ENCODE measurements at places on chromosomes 12 and 14.

GRCh38 chr12:50103767-50104321, at the start of gene GPD1:
GPD1 (plus strand) TSS chr12:50104008; CDS start chr12:50104051, 43 bp downstream.
- DNase-seq: peak; percentile 28
- no peaks in the 10 kb centered on the region for H3K4me1 ChIP-seq
- peaks cover 20% of the 10 kb centered on the region for H3K36me3 ChIP-seq
- H3K27me3 ChIP-seq: peaks cover 4% of the 10 kb centered on the region
- H3K27ac ChIP-seq: no peak within 1 kb of the TSS

GRCh38 chr12:126069549-126070165, 1004.4 kb downstream of the AACS start:
- H3K4me3 ChIP-seq: no peak overlapping the region
- H3K4me1 ChIP-seq: no peaks in the 10 kb centered on the region
- no peaks in the 10 kb centered on the region for H3K27me3 ChIP-seq
- H3K36me3 ChIP-seq: no peaks in the 10 kb centered on the region
- H3K27ac ChIP-seq: no peak overlapping the region

GRCh38 chr12:108939594-108939993, 59.7 kb downstream of the DAO start:
- no peaks in the 10 kb centered on the region for H3K4me1 ChIP-seq
- peaks cover 32% of the 10 kb centered on the region for H3K27me3 ChIP-seq
- H3K36me3 ChIP-seq: no peaks in the 10 kb centered on the region
- H3K27ac ChIP-seq: no peak overlapping the region
- DNase-seq: peak; percentile 13
- H3K4me3 ChIP-seq: no peak overlapping the region

DNA sequence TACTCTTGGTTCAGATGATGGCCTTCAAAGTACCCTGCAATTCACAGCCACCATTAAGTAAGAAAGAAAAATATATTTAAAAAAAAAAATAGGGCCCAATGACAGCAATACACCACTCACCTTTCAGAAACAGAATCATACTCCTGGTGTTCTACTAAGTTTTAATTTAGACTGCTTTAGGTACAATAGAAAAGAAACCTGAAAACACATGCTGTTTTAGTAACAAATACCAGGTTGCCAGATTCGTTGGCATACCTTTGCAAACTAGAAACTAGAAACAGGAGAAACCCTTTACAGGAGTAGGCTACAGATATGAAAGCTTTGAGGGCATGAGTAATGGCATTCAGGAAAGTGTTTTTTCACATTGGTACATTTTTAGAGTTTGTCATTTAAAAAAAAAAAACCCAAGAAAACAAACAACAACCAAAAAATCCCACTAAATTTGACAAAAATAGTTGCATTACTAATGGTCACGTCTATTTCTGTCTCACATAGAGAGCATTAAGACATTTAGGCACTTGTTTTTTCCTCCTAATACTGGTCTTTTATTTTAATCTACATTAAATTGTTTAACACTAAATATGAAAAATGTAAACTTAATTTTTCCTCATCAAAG, 4.0 kb downstream of the SIX1 start:
- no peak for DNase-seq
- no peak overlapping the region for H3K27ac ChIP-seq
- H3K27me3 ChIP-seq: no peaks in the 10 kb centered on the region
- H3K36me3 ChIP-seq: peaks cover 39% of the 10 kb centered on the region
- no peak overlapping the region for H3K4me3 ChIP-seq
- H3K4me1 ChIP-seq: peaks cover 10% of the 10 kb centered on the region

DNA sequence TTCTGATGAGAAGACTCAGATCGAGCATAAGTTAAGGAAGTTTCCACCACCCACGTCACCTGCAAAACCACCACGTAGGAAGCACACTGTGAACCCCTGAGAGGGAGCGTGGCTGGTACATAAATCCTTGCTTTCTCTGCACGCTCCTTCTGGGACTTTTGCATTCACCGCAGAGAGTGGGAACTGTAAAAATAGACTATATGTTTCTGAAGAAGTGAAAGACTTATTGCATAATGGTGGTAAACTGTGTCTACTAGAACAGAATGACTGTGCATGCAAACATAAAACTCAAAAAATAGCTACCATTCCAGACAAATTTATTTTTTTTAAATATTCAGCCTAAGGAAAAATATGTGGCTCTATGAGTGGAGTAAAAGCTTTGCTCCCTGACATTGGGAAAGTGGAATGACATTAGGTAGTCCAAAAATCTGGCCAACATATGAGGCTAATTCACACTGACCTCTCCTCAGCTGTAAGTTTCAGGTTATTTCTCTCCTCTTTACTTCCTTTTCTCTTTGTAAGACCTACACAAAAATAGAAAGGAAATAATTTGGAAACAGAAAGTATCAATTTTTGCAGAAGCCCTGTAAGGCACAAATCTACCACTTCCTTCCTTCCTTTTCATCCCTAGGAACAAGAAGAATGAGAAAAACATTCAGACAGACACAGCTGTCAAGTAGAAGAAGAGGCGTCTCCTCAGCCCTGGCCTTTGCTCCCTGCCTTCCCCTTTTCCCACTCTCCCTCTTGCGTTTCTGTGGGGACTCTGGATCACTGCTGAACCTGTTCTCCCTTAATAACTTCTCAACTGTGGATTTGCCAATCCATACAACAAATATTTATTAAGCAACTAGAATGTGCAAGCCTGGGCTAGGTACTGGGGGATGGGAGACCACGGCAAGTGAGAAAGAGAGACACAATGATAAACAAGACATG, 264.3 kb upstream of the FOXN3 start:
- H3K36me3 ChIP-seq: no peaks in the 10 kb centered on the region
- peaks cover 2% of the 10 kb centered on the region for H3K4me1 ChIP-seq
- H3K27ac ChIP-seq: no peak overlapping the region
- DNase-seq: no peak
- no peak overlapping the region for H3K4me3 ChIP-seq

GRCh38 chr12:53050426-53051057, 677 bp downstream of the TNS2 start:
- peak overlapping the region; percentile 57 for H3K4me3 ChIP-seq
- H3K27me3 ChIP-seq: no peaks in the 10 kb centered on the region
- no peak for DNase-seq
- H3K36me3 ChIP-seq: peaks cover 26% of the 10 kb centered on the region
- peaks cover 53% of the 10 kb centered on the region for H3K4me1 ChIP-seq

DNA sequence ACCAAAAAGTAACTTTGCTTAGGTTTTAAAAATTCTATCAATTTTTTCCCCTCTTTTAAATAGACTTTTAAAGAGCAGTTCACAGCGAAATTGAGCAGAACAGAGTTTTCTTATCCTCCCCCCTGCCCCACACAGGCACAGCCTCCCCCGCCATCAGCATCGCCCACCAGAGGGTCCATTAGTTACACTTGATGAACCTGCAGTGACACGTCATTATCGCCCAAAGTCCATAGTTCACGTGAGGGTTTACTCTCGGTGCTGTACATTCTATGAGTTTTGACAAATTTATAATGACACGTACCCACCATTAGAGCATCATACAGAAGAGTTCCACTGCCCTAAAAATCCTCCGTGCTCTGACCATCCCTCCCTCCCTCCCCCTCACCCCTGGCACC, 58.4 kb downstream of the FZD10 start:
- no peak overlapping the region for H3K27ac ChIP-seq
- no peak for DNase-seq
- H3K36me3 ChIP-seq: no peaks in the 10 kb centered on the region
- H3K4me1 ChIP-seq: no peaks in the 10 kb centered on the region
- no peak overlapping the region for H3K4me3 ChIP-seq

GRCh38 chr12:119060847-119061796, 79.8 kb downstream of the SRRM4 start:
- H3K27ac ChIP-seq: no peak overlapping the region
- H3K4me3 ChIP-seq: no peak overlapping the region
- H3K4me1 ChIP-seq: no peaks in the 10 kb centered on the region
- H3K36me3 ChIP-seq: no peaks in the 10 kb centered on the region

DNA sequence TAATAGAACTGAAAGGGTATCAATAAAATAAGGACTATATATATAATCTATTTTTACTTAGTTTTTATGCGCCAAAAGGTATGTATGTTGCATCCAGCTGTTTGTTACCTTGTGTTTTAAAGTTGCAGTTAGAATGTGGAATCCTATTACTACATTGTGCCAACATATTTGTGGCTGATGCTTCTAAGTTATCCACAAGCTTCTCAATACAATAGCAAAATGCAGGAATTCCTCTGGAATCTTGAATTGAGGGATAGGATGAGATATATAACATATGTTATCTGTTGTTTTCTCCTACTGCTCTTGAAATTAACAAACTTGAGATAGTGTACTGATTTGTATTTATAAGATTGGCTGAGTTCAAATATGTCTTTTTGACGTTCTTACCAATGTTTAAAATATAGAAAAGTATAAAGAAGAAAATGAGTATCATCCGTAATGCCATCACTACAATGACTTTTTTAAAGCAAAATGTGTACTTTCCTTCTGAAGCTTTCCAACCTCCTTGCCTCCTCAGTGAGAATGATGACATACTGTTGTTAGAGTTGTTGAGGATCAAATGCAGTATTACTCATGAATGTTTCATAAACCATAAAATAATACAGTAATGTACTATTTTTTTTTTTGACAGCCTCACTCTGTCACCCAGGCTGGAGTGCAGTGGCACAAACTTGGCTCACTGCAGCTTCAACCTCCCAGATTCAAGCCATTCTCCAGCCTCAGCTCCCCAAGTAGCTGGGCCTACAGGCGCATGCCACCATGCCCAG, 6.6 kb downstream of the RAP1B start:
- DNase-seq: peak; percentile 74
- no peaks in the 10 kb centered on the region for H3K27me3 ChIP-seq
- peaks cover 4% of the 10 kb centered on the region for H3K36me3 ChIP-seq
- H3K4me1 ChIP-seq: peaks cover 18% of the 10 kb centered on the region
- no peak overlapping the region for H3K4me3 ChIP-seq
- H3K27ac ChIP-seq: peak overlapping the region; percentile 32

DNA sequence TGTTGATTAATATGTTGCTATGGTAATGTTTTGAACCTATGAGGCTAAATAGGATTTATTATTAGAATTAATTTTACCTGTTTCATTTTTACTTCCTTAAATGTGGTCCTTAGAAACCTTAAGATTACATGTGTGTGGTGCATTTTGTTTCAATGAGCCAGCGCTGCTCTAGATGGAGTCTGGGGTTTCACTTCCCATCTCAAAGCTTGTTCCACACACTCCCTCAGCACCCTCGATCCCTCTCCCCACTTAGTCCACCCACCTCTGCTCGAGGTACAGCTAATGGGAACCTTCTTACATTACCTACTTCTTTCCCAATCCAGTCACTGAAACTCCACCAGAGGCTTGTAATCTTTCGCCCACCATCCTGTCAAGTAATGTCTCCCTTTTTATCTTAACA, 205.2 kb downstream of the PAX9 start:
- H3K36me3 ChIP-seq: no peaks in the 10 kb centered on the region
- H3K27me3 ChIP-seq: no peaks in the 10 kb centered on the region
- H3K4me1 ChIP-seq: no peaks in the 10 kb centered on the region

- H3K4me3 ChIP-seq: no peak overlapping the region
- H3K27me3 ChIP-seq: no peaks in the 10 kb centered on the region
- H3K27ac ChIP-seq: no peak overlapping the region
- no peaks in the 10 kb centered on the region for H3K36me3 ChIP-seq
- DNase-seq: no peak
These were observed 166.9 kb upstream of the ATXN7L3B start for GRCh38 chr12:74370608-74371216.

- H3K4me1 ChIP-seq: peaks cover 2% of the 10 kb centered on the region
- H3K36me3 ChIP-seq: no peaks in the 10 kb centered on the region
These were observed 3.5 kb downstream of the VWF start for GRCh38 chr12:6120796-6121473.

DNA sequence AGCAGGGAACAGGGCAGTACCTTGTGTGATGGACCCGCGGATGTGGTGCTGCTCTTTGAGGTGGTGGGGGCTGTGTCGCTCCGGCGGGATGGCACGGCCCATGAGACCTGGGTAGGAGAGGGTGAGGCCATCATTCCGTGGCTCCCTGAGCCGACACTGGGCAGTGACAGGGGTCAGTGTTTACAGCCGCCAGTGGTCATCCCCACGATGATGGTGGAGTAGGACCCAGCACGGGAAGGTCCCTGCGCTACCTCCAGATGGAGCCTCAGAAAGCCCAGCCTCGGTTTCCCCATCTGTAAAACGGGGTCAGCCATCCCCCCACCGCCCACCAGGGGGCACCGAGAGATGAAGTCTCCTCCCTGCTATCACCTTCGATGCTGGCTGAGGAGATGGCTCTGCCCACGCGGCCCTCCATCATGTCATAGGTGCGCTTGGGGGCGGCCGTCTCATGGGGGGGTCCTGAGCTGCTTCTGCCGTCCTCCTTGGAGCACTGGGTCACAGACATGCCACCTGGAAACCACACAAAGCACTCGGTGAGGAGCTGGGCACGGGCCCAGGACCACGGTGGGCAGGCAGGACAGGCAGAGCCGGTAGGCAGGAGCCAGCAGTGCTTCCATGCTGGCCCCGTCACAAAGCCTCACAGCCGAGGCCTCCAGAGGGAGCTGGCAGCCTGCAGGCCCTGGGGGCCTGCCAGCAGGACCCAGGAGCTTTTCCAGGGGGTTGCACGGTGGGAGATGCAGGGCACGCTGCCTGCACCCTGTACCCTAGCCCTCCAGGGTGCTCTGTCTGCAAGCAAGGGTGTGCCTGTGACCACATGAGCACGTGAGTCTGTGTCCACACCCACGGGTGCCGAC, 53.1 kb downstream of the RFLNA start:
- no peak overlapping the region for H3K4me3 ChIP-seq
- H3K36me3 ChIP-seq: peaks cover 89% of the 10 kb centered on the region
- H3K27me3 ChIP-seq: no peaks in the 10 kb centered on the region
- no peak overlapping the region for H3K27ac ChIP-seq
- DNase-seq: no peak

GRCh38 chr12:109020796-109021380, at the start of gene SVOP:
SVOP (minus strand) TSS chr12:109021068; CDS start chr12:109020868, 200 bp downstream.
- H3K4me1 ChIP-seq: no peaks in the 10 kb centered on the region
- no peak within 1 kb of the TSS for H3K4me3 ChIP-seq
- no peak within 1 kb of the TSS for H3K27ac ChIP-seq

DNA sequence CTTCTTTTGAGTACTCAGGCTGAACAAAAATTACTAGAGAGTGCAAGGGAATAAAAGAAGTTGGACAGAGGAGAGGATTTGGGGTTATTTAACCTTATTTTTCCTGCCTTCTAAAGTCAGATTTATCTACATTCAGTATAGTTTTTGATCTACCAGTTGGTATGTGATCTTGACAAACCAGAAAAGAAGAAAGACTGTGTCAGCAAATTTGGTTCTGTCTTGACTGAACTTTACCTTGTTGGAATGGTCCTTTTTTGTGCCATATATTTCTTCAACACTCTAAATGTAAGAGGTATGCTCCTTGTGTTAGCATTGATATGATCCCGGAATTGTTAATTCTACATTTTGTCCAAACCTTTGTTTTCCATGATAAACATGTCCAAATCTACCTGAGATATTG, 47.7 kb upstream of the ADAMTS20 start:
- no peak for DNase-seq
- H3K4me1 ChIP-seq: no peaks in the 10 kb centered on the region
- no peak overlapping the region for H3K27ac ChIP-seq
- H3K27me3 ChIP-seq: no peaks in the 10 kb centered on the region

DNA sequence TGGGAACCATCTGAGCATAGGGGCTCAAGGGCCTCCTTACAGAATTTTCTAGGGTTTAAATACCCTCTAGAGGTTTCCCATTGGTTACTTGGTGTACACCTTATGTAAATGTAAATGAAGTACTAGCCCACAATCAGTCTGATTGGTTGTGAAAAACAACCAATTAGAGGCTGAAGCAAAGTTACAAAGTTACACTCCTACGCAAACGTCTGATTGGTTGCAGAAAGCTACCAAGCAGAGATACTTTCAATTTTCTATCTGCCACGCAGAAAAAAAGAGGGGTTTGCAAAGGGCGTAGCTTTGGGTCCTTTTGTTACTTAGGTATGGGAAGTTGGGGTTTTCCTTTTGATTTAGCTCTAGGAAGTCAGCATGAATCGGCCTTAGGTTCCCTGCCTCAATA, 1.8 kb upstream of the TMEM19 start:
- no peak overlapping the region for H3K27ac ChIP-seq
- H3K4me1 ChIP-seq: peaks cover 1% of the 10 kb centered on the region
- H3K4me3 ChIP-seq: no peak overlapping the region
- no peaks in the 10 kb centered on the region for H3K36me3 ChIP-seq
- no peak for DNase-seq
- no peaks in the 10 kb centered on the region for H3K27me3 ChIP-seq
